ENCODE measurements at places on chromosomes 2 and 18.

- no peak for DNase-seq
These were observed 1407.1 kb upstream of the ACVR2A start for GRCh38 chr2:146437712-146438111.

GRCh38 chr2:101758001-101758400 lies 60.5 kb downstream of the MAP4K4 start:
- no peak for DNase-seq

GRCh38 chr18:6437937-6438818 lies 23.5 kb upstream of the L3MBTL4 start:
- DNase-seq = no peak

- DNase-seq = peak; percentile 31
These were observed 31.5 kb downstream of the SRSF7 start for GRCh38 chr2:38719706-38720105.

GRCh38 chr18:383135-383534 lies 115.3 kb upstream of the THOC1 start:
- DNase-seq = no peak

- no peak for DNase-seq
These were observed 44.0 kb downstream of the KIF3C start for GRCh38 chr2:25938345-25938744.

- DNase-seq = no peak
These were observed 316.6 kb upstream of the CHST9 start for GRCh38 chr18:27501671-27502070.

GRCh38 chr2:131143803-131144202 lies 38.7 kb downstream of the PLEKHB2 start:
- DNase-seq = no peak

DNA sequence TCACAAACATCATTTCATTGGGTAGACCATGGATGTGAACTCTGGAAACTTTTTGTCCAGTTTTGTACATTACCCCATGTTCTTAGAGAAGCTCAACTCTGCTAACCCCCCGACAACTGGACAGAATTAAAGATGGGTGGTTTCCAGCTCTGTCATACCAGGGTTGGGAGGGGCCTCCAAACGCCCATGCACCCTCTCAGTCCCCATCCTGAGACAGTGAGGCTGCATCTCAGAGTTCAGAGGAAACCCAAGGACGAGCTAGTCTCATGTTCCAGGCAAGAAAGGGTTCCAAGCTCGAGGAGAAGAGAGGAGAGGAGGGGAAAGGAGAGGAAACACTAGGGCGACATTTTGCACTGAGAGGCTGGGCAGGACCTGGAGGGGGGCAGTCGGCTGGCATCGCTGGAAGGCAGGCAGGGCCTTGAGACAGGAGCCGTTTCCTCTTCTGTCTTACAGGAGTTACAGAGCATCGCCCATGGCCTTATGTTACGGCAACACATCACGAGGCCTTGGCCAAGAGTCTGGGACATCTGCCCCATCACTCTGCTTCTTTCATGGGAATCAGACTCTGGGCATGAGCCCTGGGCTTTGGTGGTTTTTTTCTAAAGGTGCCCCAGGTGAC lies 16.4 kb downstream of the MAL start:
- no peak for DNase-seq

- DNase-seq = peak; percentile 66
These were observed 123.3 kb downstream of the LTBP1 start for GRCh38 chr2:33069894-33070651.

DNA sequence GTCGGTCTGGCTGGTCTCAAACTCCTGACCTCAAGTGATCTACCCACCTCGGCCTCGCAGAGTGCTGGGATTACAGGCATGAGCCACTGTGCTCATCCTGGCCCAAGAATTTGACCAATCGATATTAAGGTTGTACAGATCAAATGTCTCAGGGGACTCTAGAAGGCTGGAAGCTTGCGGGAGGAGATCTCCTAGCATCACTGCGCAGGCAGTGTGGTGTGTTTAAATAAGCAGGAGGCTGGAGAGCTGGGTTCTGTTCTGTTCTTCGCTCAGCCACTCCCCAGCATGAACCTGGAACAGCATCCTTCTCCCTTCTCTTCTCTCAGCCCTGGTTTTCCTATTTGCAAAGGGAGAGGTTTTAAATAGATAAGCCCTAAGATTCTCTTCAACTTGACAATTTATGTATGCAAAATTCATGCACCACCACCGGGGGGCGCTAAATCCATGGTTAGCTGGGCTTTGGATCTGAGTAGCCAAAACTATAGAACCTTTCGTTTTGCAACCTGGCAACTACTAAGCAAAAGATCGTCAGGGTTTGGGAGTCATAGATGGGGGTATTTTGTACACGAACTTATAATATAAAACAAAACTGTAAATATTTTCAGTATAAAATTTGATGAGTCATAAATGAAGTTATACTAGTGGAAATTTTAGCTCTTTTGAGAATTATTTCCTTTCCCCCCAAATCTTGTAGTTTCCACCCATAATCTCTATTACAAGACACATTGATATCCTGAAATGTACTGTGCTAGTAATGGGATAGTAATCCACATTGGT lies 60.6 kb downstream of the SLC16A14 start:
- peak; percentile 94 for DNase-seq

DNA sequence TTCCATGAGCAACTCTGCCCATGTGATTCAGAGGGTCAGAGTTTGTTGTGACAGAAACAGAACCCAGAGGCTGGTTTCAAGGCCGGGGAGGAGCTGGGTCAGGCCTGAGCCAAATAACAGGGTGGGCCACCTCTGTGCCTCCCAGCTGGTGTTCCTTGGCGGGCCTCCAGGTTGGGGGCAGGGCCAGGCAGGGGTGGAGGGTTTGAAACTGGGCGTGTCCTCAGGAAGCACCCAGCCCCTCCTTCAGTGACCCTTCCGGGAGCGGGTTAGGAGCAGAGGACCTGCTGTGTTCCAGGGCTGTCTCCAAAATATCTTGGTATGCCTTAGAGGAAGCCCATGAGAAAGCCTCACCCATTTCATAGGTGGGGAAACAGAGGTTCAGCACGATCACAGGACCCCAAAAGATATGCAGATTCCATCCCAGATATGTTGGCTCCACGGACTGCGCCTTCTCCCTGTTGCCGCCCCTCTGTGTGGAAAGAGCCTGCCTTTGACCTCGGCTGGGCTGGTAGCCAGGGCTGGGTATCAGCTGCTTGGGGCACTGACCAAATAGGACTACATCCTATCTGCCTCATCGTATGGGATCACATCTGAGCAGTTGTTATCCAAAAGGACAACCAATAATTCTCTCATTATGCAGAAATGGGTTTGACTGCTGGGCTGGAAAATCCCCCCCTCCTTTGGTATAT lies 74.8 kb upstream of the GLI2 start:
- DNase-seq = no peak

- no peak for DNase-seq
These were observed 23.0 kb downstream of the BIN1 start for GRCh38 chr2:127083819-127084503.

DNA sequence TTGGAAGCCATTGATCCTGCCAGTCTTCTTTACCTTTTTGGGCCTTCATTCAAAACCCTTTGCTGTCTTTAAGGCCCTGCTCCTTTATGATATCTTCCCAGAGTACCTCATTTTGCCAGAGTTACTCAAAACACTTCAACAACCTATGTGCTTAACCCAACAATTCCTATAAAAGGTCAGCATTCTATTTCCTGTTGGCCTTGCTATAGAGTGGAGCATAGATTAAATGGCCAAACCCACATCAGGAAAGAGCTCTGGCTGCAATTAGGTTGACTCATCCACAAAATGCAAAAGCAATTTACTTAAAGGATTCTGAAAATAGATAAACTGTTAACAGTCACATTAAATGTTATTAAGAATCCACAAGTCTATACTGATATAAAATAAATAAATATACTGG lies 21.2 kb downstream of the MRPL33 start:
- DNase-seq = no peak

DNA sequence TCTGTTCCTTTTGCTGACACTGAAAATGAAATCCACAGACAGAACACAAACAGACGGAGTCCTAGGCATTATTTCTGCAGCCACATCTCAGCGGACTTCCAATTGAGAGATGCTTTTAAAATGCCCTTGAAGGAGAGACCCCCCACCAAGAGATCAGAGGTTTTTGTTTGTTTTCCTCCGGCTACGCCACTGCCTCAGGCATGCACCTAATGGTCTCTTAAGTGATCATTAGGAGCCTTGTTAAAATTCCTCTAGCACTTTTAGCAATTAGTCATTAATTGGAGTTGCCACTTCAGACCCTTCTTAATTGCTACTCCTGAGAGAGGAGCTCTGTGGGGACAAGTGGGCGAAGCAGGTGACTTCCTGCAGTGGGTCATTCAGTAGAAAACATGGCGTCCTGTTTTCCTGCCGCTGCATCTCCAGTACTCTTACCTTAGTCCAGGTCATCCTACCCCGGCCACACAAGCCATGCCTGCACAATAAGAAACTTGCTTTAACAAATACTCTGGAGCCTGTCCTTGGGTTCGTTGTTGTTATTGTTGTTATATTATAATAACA lies 257.7 kb upstream of the CHAC2 start:
- no peak for DNase-seq

DNA sequence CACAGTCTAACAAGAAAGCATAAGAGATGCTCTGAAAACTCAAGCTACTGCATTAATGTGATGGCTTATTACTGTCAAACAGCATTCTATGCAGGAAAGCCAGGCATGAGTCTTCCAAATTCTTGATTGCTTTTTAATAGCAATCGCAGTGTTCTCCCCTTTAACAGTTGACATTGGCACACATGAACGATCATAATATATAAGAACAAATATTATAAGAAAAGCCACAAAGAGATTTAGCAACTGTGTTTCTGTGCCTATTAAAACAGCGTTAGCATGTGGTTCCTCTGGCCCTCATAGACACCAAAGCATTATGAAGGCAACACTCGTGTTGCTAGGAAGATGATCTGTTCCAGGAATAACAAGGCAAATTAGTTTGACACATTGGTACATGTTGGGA lies 245.0 kb downstream of the ACKR3 start:
- DNase-seq = no peak

GRCh38 chr2:152099367-152100050 lies 665 bp upstream of the CACNB4 start:
- DNase-seq = no peak

GRCh38 chr2:169038338-169038757 lies 7.2 kb upstream of the ABCB11 start:
- no peak for DNase-seq

DNA sequence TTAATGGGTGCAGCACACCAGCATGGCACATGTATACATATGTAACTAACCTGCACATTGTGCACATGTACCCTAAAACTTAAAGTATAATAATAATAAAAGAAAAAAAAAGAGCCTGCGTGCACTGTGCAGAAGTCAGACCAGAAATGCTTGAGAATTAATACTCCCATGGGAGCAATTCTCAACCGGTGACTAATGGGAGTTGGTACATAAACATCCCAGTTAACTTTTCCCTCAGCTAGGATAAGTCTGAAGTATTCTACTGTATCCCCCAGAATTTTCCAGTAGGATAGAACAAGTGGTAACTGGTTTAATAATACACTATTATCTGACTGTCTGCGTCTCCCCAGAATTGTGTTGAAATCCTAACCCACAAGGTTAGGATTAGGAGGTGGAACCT lies 113.6 kb upstream of the COL5A2 start:
- no peak for DNase-seq

GRCh38 chr2:8893474-8893873 lies 56.1 kb upstream of the KIDINS220 start:
- no peak for DNase-seq

GRCh38 chr2:173523497-173523896 lies 168.8 kb downstream of the CDCA7 start:
- no peak for DNase-seq

Measured in activated effector memory CD4-positive, alpha-beta T cell treated with anti-CD3 and anti-CD28 coated beads, Interleukin-2, amount 50 U/mL, for 16 hours (primary cell).